ENCODE measurements at places on chromosomes 1 and 21. TPM values are rescaled to one million over a fixed set of nuclear protein-coding genes. Genes with fewer than 3 reads are reported as not detected.

Gene DHRS3
- 78.9 TPM for polyA plus RNA-seq

Gene CCDC30
- 0.63 TPM for polyA plus RNA-seq

Gene CHI3L1
- not detected for polyA plus RNA-seq

Gene S1PR1
- polyA plus RNA-seq: 0.07 TPM

Gene CSMD2
- not detected for polyA plus RNA-seq

DNA sequence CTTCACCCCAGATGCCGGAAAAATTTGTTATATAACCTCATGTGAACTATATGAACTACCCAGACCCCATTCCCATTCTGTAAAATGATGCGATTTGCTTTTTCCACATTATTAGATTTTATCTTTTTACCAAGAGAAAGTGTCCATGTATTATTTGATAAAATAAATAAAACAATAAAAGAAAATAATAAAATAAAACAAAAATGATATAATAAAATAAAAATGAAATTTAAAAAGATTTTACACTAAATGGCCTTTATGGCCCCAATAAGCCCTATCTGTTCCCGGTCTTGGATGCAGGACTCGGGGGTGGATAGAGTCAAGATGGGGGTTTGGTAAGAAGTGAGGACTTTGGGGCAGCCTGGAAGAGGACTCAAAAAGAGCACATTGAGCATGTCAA lies 357.2 kb downstream of the MATN1 start:
- no peak for DNase-seq

GRCh38 chr1:102782144-102782543 lies 326.2 kb downstream of the COL11A1 start:
- no peak for DNase-seq

- no peak for DNase-seq
These were observed 45.0 kb upstream of the BCL10 start for GRCh38 chr1:85321237-85321964.

- DNase-seq: no peak
These were observed 64.3 kb upstream of the TINAGL1 start for GRCh38 chr1:31511848-31512615.

DNA sequence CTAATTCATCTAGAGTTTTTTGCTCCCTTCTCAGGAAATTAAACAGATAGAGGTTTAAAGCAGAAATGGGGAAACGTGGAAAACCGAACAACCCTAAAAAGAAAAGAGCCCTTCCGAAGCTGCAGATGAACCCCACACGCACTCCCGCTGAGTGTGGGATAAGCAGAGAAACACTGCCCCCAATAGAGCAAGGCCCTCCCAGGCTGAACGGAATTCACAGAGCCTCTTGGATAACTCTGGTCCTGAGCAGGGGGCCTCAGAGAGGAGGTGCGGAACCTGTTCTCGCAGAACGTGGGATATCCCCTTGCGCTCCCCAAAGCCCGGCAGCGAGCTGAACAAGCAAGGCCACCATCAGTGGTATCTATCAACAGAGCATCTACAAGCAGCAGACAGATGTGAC lies 44.9 kb downstream of the SSBP3 start:
- no peak for DNase-seq

DNA sequence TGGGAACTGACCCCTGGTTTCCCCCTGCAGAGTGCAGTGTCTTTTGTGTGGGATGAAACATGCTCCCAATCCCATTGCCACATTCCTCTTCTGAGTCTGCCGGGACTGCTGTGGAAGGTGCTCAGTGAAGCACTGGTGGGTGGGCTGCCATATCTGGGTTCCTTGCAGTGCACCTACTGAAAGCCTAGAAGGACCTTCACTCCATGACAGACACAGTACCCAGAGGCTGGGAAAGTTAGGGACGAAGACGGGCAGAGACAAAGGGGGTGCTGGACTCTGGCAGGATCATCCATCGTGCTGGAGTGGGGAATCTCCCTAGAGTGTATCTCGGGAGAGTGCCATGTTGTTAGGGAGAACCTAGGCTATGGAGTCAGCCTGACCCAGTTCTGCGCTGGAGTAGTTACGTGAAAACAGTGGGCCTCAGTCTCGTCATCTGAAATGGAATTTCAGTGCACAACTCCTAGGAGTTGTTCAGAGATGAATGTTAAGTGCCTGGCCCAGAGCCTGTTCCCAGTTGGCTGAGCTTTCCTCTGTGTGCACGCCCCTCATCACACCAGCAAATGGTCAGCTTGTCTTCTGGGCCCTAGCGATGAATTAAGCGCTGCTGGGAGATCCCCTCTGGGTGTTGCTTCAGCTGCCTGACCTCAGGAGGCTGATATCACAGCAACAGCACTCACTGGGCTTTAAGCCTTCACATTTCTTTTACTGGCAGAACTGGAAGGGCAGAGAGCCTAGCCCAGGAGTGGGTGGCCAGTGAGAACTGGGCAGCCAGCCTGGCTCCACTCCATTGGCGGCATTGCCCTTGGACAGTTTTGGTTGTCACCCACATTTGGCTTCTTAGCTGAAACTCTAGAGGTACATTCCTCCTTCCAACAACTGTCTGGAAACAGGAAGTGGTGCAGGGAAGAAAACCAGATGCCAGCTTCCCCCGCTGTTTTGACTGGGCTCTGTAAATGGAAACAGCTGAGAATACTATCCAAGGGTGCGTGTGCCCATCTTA lies 479.8 kb upstream of the VAMP3 start:
- DNase-seq: no peak

DNA sequence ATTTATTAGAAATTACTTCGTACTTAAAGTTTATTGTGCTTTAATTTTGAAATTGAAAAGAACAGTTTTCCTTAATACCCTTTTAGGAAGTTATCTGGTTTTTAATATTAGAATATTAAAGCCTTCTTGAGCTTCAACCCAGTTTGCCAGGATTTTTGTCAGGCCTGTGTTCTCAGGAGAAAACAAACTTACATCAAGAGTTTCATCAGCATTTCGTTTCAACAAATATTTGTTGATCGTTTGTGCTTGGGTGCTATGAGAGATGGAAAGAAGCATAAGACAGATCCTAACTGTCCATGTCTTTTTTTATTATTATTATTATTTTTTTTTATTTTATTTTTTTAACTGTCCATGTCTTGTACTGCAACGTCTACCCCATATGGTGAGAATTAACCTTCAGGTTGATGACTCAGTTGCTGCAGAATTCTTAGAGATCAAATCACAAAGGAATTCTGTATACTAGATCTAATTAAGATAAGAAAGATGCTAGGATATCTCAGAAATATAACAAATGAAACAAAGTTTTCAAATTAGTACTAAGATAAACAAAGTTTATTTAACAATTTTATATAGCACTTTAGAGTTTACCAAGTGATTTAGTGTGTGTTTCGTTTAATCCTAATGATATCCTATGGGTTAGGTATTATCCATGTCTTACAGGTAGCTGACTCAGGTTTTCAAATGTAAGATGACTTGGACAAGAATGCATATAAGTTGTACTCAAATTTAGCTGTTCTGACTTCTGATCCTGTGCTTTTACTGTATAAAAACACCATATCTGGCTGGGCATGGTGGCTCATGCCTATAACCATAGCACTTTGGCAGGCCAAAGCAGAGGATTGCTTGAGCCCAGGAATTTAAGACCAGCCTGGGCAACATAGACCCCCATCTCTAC lies 14.3 kb downstream of the FBXO28 start:
- no peak for DNase-seq

DNA sequence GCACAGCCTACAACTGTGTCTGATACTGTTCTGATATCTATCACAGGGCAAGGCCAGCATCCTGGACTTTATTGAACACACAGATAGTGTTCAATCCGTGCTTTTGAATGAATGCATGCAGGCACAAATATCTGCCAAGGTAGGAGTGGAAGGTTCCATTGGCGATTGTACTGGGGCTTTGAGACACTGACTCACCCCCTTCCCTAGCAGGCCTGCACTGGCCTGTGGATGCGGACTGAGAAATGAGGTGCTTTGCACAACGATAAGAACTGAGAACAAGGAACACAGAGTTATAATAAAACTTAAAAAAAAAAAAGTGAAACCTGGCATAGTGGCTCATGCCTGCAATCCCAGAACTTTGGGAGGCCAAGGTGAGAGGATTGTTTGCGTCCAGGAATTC lies 62.4 kb upstream of the NGF start:
- DNase-seq: no peak

DNA sequence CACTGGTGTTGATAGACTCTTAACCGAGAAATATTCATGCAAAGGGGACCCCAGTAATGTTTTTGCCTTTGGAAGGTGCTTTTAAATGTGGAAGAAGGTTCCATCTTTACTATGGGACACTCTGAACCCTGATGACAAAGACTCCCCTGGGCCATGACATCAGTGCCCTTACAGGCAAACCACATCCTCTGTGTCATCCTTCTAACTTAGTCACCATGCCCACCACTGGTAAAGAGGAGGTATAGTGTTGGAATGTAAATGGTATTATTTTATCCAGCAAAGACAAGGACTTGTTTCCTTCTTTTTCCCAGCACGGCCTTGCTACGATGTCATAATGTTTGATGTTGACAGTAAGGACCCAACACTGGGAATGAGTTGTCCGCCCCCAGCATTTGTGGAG lies 12.6 kb downstream of the METTL13 start:
- no peak for DNase-seq

Data from A549 (cell line).